Heart right ventricle (tissue), 16 donors: ENCODE measurements at places on chromosomes 16 and 17.

GRCh38 chr16:9415545-9415944 lies 324.1 kb downstream of the HAPSTR1 start:
- DNase-seq, result no peak
- H3K36me3 ChIP-seq, result no peaks in the 10 kb centered on the region
- H3K4me3 ChIP-seq, result no peak overlapping the region
- H3K4me1 ChIP-seq, result no peaks in the 10 kb centered on the region
- H3K27ac ChIP-seq, result no peak overlapping the region
- H3K27me3 ChIP-seq, result no peaks in the 10 kb centered on the region

DNA sequence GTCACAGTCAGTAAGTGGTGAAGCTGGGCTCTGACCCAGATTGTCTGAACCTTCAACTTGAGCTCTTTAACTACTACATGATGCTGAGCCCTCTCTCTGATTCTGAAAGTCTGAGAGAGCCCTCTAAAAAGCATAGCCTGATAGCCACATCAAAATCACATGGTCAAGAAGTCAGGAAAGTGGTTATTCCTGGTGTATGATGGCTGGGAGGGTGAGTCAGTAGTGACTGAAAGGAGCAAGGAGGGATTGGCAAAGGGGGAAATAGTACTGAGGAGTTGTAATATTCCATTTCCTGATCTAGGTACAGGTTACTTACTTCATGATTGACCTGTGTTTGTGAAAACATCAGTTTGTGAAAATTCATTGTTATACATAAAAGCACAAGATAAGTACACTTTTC lies 89.1 kb downstream of the SSH2 start:
- H3K27me3 ChIP-seq, result no peaks in the 10 kb centered on the region

GRCh38 chr16:48250520-48251278 lies 3.4 kb upstream of the ABCC11 start:
- H3K36me3 ChIP-seq, result peaks cover 13% of the 10 kb centered on the region
- no peak overlapping the region for H3K4me3 ChIP-seq
- no peak for DNase-seq
- no peak overlapping the region for H3K27ac ChIP-seq
- peaks cover 16% of the 10 kb centered on the region for H3K4me1 ChIP-seq
- no peaks in the 10 kb centered on the region for H3K27me3 ChIP-seq

DNA sequence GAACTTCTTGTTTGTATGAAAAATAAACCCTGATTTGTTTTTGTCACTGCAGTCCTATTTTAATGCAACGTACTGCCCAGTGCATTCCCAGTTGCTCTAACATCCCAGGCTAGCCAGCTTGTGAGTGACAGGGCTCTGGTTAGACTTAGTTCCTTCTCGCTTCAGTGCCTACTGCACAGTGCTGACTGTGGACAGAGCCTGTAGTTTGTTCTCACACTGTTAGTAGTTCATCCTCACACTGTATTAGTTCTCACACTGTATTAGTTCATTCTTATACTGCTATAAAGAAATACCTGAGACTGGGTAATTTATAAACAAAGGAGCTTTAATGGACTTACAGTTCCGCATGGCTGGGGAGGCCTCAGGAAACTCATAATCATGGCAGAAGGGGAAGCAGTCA lies 116.6 kb upstream of the SALL1 start:
- DNase-seq, result no peak
- H3K4me3 ChIP-seq, result no peak overlapping the region
- H3K4me1 ChIP-seq, result no peaks in the 10 kb centered on the region
- H3K27me3 ChIP-seq, result no peaks in the 10 kb centered on the region

DNA sequence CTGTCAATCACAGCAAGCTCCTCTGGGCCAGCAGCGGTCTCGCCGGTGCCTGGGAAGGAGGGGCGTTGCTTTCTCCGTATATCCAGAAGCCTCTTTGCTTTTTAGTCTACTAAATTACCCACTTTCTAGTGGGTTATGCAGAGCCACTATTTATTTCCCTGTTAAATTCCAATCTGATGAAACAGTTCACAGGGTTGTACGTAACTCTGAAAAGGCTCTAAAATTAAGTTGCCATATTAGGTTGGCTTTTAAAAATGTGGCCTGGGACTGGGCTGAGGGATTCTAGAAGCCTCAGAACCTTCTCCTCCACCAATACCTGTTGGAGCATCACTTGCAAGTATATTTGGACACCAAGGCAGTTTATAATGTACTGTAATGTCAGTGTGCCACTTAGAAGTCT lies 27.2 kb downstream of the MARCHF10 start:
- no peak overlapping the region for H3K27ac ChIP-seq
- no peaks in the 10 kb centered on the region for H3K27me3 ChIP-seq

- no peaks in the 10 kb centered on the region for H3K27me3 ChIP-seq
- no peak overlapping the region for H3K27ac ChIP-seq
- no peak overlapping the region for H3K4me3 ChIP-seq
- no peaks in the 10 kb centered on the region for H3K36me3 ChIP-seq
- no peaks in the 10 kb centered on the region for H3K4me1 ChIP-seq
- no peak for DNase-seq
Measured at GRCh38 chr16:56275076-56275475, 83.8 kb downstream of the GNAO1 start.

DNA sequence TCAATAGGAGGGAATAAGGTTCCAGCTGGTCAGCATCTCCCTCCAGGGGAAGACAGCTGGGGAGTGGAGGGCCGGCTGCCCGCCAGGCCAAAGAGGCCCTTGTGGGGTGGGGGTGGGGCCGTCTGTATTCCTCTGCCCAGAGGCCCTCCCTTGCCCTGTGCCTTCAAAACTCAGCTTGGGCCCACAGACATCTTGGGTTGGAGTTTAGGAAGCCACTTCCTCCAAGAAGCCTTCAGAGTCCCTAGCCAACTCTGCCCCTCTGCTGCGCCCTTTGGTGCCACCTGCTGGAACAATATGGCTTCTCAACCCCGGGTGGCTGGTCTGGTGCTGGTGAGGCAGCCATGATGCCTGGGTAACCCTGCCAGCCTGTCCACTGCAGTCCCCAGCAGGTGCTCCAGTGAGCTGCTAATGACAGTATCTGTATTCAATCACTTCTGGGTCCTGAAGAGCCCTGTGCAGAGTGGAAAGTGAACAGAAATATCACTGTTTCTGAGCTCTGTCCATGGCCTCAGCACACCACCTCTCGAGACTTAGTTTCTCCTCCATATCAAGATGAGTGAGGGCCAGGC lies 16.7 kb downstream of the HSD11B2 start:
- no peak overlapping the region for H3K27ac ChIP-seq
- DNase-seq, result peak; percentile 62
- H3K4me1 ChIP-seq, result peaks cover 44% of the 10 kb centered on the region
- H3K4me3 ChIP-seq, result no peak overlapping the region
- H3K27me3 ChIP-seq, result no peaks in the 10 kb centered on the region

- no peaks in the 10 kb centered on the region for H3K27me3 ChIP-seq
- DNase-seq, result no peak
Measured at GRCh38 chr16:2836646-2837508, 6.8 kb downstream of the ZG16B start.

DNA sequence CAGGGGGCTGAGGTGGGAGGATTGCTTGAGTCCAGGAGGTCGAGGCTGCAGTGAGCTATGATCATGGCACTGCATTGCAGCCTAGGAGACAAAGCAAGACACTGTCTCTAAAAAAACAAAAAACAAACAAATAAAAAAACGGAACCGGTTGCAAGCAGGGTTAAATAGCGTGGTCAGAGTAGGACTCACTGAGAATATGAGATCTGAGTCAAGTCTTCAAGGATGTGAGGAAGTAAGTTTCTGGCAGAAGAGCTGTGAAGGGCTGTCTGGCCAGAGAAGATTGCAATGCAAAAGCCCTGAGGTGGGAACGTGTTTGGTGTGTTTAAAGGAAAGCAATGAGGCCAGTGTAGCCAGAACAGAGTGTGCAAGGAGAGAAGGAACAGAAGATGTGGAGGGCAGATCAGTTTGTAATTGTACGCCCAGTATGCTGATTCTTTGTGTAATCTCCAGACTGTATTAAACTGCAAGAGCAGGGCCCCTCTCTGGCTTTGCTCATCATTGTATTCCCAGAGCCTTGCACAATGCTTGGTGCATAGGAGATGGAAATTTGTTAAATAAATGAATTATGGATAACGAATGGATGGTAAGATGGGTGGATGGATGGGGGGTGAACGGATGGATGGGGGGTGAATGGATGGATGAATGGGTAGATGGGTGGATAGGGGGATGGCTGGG lies 6.3 kb downstream of the G6PC1 start:
- H3K27ac ChIP-seq, result no peak overlapping the region
- no peaks in the 10 kb centered on the region for H3K36me3 ChIP-seq
- H3K4me1 ChIP-seq, result no peaks in the 10 kb centered on the region
- no peak for DNase-seq

GRCh38 chr16:89742948-89743347 lies 21.6 kb downstream of the ZNF276 start:
- peaks cover 36% of the 10 kb centered on the region for H3K36me3 ChIP-seq
- H3K4me3 ChIP-seq, result no peak overlapping the region
- DNase-seq, result no peak
- H3K27ac ChIP-seq, result no peak overlapping the region
- no peaks in the 10 kb centered on the region for H3K4me1 ChIP-seq

DNA sequence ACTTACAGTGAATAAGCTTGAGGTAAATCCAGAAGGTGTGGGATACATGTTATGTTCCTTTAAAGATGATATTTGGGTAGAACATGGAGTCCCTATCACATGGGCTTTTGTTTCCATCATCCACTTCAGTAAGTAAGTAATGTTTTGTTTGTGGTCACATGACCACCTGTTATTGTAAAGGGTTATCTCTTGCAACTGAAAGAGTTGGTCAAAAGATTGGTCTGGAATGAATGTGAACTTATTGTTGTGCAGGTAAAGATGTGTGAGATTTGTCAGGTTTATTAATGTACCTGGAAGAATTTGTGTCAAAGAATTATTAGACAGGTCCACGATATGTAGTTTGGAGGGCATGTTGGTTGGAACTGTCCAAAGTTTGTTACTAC lies 1.6 kb downstream of the OMG start:
- H3K27ac ChIP-seq, result no peak overlapping the region
- H3K4me1 ChIP-seq, result no peaks in the 10 kb centered on the region
- DNase-seq, result no peak

GRCh38 chr16:57957673-57958392 lies 13.1 kb downstream of the CNGB1 start:
- DNase-seq, result no peak
- H3K27ac ChIP-seq, result no peak overlapping the region
- H3K27me3 ChIP-seq, result no peaks in the 10 kb centered on the region
- H3K4me3 ChIP-seq, result no peak overlapping the region
